ENCODE measurements at places on chromosomes 7 and 10. TPM values are rescaled to one million over a fixed set of nuclear protein-coding genes. Genes with fewer than 3 reads are reported as not detected.

Gene SHH
- 1.2 TPM for total RNA-seq

Gene AKR1C3
- 1,217 TPM for total RNA-seq

Gene GPR146
- 1.9 TPM for total RNA-seq

Gene FGL2
- total RNA-seq: not detected

Gene HMX2
- 0.13 TPM for total RNA-seq

Gene LIPJ
- total RNA-seq: not detected

Gene GSTO2
- total RNA-seq: 2.3 TPM

Gene CRTAC1
- total RNA-seq: 1.4 TPM

Gene MMD2
- not detected for total RNA-seq

Gene SSC4D
- 0.92 TPM for total RNA-seq

Gene KLF14
- 0.03 TPM for total RNA-seq
